ENCODE measurements at places on chromosomes 5 and 9.

DNA sequence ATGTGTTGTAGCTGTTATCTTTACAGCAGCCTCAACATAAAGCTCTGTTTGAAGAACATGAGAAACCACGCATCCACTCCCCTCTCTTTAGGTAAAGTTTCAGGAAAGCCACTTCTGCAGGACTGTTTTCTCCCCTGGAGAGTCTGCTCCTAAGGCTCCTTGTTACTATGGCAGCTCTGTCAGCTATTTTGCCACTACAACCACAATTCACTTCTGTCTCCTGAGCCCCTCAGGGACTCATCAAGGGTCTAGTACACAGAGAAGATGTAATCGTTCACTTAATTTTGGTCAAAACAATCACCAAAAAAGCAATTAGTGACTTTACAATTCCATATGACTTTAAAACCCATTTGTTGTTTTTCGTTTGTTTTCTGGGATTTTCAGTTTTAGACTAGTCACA is 157.7 kb downstream of the FBN2 start:
- DNase-seq: no peak

- DNase-seq: no peak
Measured at GRCh38 chr9:71326360-71326759, 204.9 kb upstream of the TRPM3 start.

GRCh38 chr5:27311544-27311943 is 273.2 kb upstream of the CDH9 start:
- peak; percentile 9 for DNase-seq

GRCh38 chr5:40955313-40955712 is 46.0 kb downstream of the C7 start:
- no peak for DNase-seq

DNA sequence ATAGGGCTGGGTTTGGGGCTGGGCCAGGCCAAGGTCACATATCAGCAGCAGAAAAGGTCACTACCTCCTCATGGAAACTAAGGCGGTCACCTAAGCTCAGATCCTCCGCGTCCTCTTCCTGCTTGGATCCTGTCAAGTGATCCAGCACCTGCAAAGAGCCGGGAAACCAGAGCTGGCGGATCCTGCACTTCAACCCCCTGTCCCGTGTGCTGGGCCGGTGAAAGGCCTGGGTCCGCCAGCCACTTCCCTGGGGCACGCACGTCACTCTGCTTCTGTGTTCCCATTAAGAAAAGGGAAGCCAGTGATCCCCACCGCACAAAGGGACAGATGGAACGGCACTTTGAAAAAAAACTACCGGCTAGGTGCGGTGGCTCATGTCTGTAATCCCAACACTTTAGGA is 61.3 kb upstream of the STXBP1 start:
- no peak for DNase-seq

GRCh38 chr9:115353681-115354080 is 235.7 kb upstream of the TNC start:
- no peak for DNase-seq

DNA sequence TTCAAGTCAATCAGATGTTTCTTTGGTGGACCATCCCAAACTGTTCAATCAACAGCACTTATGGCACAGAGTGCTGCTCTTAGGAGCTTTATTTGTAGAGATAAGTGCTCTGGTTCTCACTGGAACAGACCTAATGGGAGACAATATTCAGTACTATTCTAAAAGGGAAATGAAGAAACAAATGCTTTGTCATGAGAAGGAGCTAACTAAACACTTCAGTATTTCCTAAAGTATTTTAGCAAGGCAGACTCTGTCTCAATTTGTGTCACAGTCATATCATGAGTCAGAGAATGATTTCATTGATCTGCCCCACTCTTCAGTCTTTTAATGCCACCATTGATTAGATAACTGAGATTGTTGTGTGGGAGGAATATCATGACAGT is 175.3 kb downstream of the SLF1 start:
- DNase-seq: no peak

DNA sequence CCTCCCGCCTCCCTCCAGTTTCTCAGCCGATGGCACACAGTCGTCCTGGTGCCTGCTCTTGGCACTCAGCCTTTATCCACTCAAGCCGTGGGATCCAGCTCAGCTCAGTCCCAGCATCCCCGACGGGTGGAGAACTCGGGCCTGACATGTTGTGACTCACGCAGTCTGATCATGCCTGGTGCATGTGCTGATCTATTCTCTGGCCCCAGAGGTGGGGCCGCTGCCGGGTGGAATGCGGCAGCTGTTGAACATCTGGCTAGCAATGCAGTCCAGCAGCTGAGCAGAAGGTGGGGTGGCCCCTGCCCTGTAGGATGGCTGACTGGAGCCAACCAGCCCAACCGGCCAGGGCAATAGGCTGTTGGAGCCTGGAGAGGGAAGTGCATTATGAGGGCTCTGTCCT is 1.7 kb upstream of the AIF1L start:
- DNase-seq: no peak

- no peak for DNase-seq
Measured at GRCh38 chr9:96413302-96414221, 4.6 kb downstream of the ZNF367 start.

DNA sequence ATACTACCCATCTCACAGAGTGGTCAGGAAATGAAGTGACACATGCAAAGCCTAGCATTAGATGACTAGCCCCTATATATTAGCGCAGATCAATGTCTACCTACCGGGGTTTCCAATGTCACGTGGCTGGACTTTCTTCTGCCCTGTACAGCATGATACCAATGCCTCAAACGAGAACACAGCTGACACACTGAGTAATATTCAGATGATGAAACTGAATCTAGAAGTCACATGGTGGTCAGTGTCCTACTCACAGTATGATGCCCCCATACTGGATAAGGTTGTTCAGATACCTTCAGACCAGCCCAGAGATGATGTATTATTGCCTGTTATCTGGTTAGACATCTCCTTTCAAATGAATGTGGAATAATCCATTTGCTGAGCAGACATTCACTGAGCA is 71.1 kb upstream of the FRRS1L start:
- no peak for DNase-seq

- DNase-seq: no peak
Measured at GRCh38 chr9:27292659-27293405, 4.1 kb downstream of the EQTN start.

DNA sequence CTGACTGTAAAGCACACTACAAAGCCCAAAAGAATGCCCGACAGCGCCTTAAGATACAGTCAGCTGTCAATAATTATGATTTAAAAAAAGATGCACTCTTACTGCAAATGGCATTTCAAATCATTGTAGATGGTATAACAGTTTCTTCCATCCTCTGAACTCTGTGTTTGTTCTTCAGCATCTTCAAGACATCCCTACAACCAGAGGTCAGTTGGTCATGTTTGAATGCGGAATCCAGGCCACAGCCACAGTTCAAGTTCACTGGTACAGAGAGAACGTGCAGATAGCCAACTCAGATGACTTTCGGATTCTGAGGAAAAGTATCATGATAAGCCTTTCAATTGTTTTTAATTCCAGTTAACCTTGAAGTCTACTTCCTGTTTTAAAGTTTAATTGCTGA is 8.7 kb upstream of the MYOT start:
- DNase-seq: no peak

DNA sequence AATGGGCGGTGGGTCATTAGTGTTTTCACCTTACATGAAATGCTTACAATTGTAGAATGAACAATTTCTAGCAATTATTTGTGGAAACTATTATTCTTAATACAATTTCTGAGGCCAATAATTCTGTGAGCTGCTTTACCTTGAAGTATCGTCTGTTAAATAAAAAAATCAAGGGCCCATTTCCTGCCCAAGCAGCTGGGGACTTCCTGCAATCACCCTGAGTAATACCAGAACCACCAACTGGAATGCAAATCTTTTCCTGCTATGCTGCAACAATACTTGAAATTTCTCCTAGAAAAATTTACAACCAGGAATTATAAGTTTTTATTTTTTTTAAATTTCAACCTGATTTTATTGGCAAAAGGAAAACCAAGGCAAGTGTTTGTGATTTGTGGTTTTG is 52.6 kb downstream of the ADAMTS16 start:
- no peak for DNase-seq

- no peak for DNase-seq
Measured at GRCh38 chr9:70580606-70581195, 166.2 kb upstream of the KLF9 start.
